ENCODE measurements at places on chromosomes 11 and 22.

DNA sequence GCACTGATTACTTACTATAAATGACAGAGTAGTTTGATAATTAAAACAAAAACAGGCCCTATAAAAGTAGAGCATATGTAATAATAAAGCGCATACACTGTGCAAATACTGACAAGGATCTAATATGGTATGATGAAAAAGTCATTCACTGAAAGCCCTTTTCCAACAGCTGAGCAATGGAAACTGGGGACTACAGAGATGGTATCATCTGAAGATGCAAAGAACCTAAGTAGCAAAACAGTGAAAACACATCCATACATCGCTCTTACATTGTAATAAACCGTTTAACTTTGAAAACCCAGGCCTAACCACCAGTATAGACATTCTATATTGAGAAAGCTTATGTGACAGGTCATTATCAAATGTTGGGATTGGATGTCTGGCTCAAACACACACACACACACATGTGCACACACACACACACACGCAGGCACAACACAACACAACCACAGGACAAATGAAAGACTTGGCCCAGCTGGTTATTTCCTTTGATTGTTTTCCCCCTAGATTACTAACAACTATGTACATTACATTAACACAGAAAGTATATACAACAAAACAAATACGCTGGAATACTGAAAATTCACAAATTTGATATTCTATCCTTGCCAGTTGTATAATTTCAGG is 119.5 kb downstream of the APOL5 start:
- DNase-seq = no peak

DNA sequence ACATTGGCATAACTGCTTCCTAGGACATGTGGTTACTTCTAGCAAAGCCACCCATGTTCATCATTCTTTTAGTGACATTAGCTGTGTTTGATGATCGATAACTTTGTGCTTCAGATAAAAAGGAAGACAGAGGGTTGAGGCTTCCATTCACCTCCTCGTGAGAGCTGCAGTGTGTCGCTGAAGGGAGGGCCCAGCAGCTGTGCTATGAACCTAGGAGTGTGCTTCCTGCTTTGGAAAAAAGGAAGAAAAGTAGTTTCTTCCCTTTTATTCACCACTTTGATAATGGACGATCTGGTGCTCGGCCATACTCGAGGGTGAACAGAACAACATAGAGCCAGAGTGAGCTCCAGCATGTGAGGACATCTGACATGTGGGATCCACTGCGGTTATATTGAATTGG is 6.1 kb upstream of the RFPL2 start:
- no peak for DNase-seq

- DNase-seq = no peak
Observed at GRCh38 chr11:34558673-34559072, 45.1 kb upstream of the ELF5 start.

DNA sequence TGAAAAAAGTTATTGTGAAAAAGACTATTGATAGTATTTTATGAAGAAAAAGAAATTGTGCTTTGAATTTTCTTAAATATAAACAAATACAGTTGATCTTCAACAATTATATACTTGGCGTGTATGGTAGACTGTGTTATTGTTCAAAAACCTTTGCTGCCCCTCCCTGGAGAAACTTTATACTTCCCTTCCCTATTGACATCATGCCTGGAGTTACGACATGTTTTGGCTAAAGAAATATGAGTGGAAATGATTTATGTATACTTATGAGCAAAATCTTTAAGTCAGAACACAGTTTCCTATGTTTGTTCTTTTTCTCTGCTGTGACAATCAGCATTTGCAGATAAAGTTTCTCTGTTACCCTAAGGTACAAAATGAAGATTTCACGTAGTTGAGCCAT is 243.8 kb downstream of the TMEM135 start:
- peak; percentile 66 for DNase-seq

DNA sequence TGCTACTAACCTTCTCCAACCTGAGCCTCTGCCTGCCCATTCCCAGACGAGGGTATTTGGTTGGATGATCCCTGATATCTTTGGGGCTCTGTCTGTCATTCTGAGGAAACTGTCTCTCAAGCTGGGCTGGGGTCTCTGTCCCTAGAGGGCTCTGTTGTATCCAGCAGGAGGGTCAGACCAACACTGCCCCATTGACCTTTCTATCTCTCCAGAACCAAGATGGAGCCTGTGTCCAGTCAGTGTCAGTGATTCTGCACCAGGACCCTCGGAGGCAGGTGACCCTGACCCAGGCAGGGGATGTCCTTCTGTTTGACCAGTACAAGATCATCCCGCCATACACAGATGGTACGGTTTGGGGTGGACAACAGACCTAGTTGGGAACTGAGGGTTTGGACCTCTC is 21.9 kb downstream of the OTOG start:
- no peak for DNase-seq

GRCh38 chr11:69272055-69272454 is 21.9 kb upstream of the MYEOV start:
- no peak for DNase-seq

DNA sequence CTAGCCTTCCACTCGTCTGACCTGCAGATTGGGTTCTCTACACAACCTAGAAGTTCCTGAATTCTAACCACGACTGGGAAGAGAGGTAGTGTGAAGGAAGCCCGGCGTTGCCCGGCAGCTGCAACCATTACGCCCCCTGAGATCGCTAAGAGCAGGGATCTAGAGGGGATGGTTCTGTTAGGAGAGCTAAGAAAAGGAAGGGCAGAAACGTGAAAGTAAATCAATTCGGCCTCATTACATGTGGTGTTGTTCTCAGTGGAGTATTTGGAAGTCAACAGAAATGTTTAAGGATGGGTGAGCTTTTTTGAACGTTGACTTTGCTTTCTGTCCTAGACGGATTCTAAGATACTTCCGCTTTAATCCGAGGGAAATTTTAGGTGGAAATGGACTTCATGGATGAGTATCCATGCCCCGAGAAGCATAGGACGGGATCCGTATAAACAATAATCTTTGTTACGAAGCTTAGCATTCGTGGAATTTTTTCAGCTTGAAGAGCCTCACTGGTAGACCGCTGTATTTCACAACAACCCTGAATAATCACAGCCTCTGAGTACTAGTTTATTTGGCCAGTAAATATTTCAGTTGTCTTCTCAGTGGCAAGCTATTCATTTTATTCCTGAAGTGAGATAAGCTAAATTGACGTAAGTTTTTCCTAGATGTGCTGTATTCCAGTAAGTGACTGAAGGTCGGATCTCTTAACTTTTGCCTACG is 629 bp downstream of the ATP5MG start:
- DNase-seq = peak; percentile 89

DNA sequence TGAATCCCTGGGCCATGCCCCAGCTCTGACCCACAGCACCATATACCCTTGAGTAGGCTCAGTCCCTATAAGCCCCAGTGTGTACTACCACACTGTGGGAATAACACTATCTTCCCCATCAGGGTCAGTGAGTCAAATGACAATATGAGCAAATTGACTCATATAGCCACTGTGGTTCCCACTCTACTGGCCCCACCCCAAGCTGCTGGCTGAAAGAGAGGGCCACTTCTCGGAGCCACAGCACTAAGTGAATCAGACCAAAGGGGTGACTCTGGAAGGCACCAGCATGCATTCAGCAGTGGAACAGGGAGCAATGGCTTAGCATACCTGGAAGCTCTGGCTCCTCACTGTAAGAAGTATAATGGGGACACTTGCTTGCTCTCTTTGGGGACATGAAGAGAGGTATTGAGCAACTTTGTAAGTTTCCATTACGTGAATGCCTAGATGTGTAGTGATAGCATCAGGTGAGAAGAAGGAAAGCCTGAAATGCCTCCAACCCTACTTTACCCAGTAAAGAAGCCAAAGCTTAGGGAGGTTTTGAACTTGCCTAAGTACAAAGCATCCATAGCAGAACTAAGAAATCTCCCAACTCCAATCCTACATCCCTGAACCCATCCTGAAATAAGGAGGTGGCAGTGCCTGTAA is 13.5 kb downstream of the CD59 start:
- peak; percentile 74 for DNase-seq

DNA sequence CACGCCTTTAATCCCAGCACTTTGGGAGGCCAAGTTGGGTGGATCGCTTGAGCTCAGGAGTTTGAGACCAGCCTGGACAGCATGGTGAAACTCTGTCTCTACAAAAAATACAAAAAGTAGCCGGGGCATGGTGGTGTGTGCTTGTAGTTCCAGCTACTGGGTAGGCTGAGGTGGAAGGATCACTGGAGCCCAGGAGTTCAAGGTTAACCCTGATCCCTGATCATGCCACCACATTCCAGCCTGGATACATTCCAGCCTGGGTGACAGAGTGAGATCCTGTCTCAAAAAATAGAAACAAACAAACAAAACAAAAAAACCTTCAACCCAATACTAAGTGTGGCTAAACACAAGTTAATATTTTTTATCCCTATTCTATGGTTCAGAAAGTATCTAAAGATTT is 66.4 kb upstream of the CLNS1A start:
- no peak for DNase-seq

- DNase-seq = no peak
Observed at GRCh38 chr22:49151256-49152126, 676.2 kb downstream of the BRD1 start.

GRCh38 chr11:95375886-95376285 is 144.9 kb upstream of the SESN3 start:
- peak; percentile 98 for DNase-seq

DNA sequence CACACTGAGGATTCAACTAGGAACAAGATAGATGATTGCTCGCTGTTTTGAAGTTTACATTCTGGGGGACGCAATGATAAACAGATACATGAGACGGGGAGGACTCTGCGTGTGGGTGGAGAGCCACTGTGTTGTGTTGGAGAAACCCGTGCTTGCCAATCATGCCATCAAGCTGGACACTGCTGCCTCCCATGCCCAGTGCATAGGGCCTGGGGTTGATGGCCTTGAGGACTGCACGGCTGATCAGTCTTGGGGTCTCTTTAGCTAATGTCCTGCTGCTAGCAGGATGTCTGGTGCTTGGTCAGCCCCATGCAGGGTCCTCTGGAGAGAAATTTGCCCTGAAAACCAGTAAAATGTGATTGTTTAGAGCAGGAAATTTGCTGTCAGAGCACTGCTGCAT is 221.2 kb upstream of the B3GAT1 start:
- DNase-seq = no peak

GRCh38 chr11:118883368-118884071 is at the start of gene CXCR5:
Gene CXCR5 (plus strand): TSS chr11:118883892. CDS start chr11:118883942, 50 bp downstream.
- DNase-seq = no peak

GRCh38 chr11:118406599-118407166 is 5.3 kb downstream of the ATP5MG start:
- peak; percentile 55 for DNase-seq

DNA sequence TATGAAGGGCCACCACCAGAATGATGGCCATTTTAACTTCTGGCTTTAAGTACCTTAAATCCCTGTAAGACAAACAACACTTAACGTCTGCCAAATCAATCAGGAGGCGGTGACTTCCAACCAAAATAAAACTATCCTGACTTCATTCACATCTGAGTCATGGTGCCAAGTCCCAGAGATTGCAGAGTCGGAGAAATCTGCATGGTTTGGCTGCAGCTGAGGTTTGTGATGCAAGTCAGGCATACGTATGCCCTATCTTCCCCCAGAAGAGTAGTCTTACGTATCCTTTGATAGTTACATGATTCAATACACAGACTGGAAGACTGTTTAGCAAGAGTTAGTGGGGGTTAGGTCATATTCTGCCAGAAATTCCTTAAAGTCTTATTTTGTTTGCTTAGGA is 1.7 kb upstream of the GAB2 start:
- peak; percentile 97 for DNase-seq

- no peak for DNase-seq
Observed at GRCh38 chr11:118202599-118203422, 22.0 kb downstream of the JAML start.

- DNase-seq = no peak
Observed at GRCh38 chr11:131938351-131938751, 567.9 kb downstream of the NTM start.

GRCh38 chr11:11446967-11447366 is 93.9 kb upstream of the CSNK2A3 start:
- DNase-seq = no peak

DNA sequence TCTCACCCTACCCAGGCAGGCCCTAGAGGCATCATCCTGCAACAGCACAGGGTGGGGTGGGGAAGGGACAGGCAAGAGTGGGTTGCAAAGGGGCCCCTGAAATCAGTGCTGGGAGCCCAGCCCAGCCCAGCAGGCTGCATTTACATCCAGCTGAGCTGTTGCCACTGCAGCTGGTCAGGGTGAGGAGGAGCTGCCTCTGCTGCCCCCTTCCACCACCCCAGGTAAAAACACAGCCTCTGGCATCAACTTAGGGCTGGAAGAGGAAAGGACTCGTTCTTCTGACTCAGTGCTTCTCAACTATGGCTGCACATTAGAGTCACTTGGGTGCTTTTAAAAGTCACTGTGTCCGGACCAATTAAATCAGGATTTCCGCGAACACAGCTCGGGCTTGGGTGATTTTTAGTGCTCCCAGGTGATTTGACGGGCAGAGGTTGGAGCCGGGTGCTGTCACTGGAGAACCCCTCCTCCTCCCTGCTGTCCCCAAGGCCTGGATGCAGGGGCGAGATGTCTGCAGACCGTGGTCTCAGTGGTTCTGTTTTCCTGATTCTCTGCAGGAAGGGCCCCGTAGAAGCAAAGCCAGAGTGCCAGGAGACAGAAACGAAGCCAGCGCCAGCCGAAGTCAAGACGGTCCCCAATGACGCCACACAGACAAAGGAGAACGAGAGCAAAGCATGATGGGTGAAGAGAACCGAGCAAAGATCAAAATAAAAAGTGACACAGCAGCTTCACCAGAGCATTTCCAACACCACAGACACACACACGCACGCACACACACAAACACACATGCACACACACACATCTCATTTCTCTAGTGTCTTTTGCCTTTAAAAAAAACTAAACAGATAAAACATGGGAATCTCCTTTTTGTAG is 39.4 kb upstream of the TTC12 start:
- DNase-seq = no peak

DNA sequence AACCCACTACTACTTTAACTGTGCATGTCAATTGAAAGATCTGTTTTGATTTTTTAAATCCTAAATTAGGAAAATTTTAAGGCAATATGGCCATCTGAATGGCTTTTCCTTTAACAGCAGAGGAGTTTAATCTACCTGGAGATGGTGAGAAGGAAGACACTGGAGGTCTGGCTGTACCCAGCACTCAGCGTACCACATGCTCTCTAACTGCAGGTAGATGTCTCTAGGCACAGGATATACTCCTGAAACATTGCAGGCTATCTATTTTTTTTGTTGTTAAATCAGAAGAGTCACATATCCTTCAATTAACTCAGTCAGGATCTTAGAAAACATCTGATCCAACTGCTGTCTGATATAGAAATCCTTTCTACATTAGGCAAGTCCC is 17.3 kb upstream of the CASTOR1 start:
- no peak for DNase-seq

GRCh38 chr11:116512841-116513240 is 259.9 kb downstream of the BUD13 start:
- DNase-seq = no peak

DNA sequence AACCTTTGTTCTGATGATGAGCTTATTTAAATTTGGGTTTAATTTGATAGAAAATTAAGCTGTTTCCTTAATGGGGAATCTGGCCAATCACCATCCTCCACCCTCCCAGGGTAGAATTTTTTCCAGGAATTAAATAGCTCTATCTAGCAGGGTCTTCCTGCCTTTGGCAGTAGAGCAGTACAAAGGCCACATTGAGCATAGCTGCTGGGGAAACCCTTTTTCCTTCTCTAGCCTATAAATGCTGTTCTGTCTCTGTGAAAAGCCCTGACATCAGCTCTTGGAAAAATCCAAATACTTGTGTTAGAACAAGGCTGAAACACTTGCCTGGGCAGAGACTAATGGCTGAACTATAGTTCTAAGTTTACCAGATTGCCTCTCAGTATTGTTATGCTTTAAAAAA is 55.1 kb downstream of the ARHGEF12 start:
- DNase-seq = no peak

Data from AG10803 (cell line).